ENCODE measurements at places on chromosomes 5 and 9.

GRCh38 chr9:120891884-120892747 lies 15.1 kb upstream of the PHF19 start:
- peak; percentile 32 for DNase-seq

DNA sequence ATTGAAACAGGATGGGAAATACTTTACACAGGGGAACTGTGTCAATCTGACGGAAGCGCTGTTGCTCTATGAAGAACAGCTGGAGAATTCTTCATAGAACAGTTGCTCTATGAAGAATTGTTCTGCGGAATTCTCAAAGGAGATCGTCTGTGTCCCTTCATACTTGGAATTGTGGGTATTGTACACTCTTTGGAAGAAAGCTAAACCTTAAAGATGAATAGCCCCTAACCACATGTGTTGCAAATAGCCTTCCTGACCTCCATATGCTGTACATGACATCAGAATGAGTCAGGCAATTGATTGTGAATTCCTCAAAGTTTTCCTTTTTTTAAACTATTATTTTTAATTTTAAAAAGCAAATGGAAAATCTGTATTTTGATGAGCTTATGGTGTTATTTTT lies 15.6 kb downstream of the NIM1K start:
- no peak for DNase-seq

- no peak for DNase-seq
Observed at GRCh38 chr5:82806513-82806912, 270.7 kb downstream of the TMEM167A start.

- no peak for DNase-seq
Observed at GRCh38 chr5:138029501-138029900, 3.4 kb downstream of the FAM13B start.

- DNase-seq, result no peak
Observed at GRCh38 chr5:9239071-9239470, 306.8 kb downstream of the SEMA5A start.

GRCh38 chr9:79809316-79809876 lies 237.6 kb downstream of the TLE4 start:
- no peak for DNase-seq

GRCh38 chr9:120396418-120396817 lies 183.5 kb downstream of the CDK5RAP2 start:
- no peak for DNase-seq

DNA sequence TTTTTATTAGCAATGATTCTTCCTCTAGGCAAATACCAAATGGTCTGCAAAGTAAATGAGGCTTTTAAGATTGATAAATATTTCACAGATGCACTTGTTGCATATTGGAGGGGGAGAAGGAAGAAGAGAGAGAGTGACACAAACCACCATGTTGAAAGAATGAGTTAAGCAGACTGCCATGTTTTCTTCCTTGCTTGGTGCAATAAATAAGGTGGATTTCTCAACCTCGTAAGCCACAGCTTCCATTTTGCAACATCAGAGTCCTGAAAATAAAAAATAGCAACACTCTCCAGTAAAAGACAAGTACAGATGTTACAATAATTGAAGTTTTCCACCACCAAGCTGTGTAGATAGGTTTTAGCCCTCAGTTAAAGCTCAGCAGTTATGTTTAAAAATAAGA lies 202.9 kb downstream of the SGCD start:
- DNase-seq, result no peak

- no peak for DNase-seq
Observed at GRCh38 chr9:124368692-124369091, 46.5 kb downstream of the PSMB7 start.

- DNase-seq, result no peak
Observed at GRCh38 chr5:95219411-95219810, 65.5 kb downstream of the MCTP1 start.

DNA sequence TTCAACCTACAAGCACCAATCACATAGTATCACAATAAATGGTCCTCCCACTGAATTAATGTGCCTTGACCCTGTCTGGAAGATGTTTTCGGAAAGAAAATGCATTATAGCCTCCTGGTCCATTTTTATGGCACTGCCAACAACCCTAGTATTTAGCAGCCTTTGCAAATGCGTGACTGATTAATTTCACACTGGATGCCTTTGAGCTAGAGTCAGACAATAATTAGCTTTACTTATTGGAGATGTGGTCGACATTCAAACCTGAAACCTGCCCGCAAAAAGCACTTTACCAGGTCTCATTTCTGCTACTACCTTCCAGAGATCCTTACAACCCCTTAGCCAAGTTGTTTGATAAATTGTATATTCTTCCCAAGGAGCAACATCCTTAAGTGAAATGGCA lies 119.3 kb upstream of the DPYSL3 start:
- DNase-seq, result no peak

DNA sequence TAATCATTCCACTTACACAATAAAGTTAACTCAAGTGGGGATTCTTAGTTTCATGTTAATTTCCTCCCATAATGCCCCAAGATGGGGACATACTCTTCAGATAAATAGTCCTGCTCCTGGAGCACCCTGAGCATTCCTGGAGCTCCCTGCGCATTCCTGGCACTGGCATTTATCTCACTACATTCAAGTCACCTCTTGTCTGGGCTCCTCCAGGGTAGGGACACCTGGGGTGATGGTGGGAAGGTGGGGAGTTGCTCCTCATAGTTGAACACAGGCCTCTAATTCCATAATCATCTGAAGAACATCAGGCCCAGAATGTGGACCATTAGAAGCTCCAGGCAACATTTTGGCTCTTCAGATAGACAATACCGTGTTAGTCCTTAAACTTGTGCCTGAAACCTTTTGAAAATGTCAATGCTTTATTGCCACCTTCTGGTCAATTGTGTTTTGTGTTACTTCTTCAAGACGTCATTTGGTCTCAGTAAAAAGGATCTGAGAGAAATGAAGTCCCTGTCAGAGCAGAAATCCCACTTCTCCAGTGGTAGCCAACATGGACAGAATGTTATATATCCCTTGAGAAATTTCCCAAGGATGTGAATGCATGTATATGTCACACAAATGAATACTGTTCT lies 14.2 kb upstream of the AGGF1 start:
- DNase-seq, result peak; percentile 50

- no peak for DNase-seq
Observed at GRCh38 chr5:166436872-166437271, 1854.6 kb upstream of the WWC1 start.

DNA sequence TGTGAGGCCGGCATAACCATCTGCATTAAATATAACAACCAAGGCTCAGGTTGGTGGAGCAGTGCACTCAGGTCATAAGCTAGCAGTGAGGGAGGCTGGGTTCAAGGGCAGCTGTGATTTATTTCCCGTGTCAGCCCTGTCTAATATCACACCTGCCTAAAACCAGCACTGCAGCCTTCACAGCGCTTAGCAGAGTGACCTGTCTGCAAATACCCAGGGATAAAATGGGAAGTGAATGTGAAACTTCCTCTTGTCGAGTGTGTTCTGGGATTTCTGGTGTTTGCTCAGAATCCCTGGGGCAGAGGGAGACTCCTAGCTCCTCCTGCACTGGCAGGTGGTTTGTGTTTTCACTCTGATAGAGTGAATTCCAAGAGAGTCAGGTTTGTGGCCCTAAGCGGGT lies 57.5 kb downstream of the ZNF510 start:
- no peak for DNase-seq

GRCh38 chr5:14270209-14270702 lies 127.1 kb downstream of the TRIO start:
- peak; percentile 88 for DNase-seq

GRCh38 chr9:124257070-124257843 lies 492 bp upstream of the NEK6 start:
- peak; percentile 66 for DNase-seq

DNA sequence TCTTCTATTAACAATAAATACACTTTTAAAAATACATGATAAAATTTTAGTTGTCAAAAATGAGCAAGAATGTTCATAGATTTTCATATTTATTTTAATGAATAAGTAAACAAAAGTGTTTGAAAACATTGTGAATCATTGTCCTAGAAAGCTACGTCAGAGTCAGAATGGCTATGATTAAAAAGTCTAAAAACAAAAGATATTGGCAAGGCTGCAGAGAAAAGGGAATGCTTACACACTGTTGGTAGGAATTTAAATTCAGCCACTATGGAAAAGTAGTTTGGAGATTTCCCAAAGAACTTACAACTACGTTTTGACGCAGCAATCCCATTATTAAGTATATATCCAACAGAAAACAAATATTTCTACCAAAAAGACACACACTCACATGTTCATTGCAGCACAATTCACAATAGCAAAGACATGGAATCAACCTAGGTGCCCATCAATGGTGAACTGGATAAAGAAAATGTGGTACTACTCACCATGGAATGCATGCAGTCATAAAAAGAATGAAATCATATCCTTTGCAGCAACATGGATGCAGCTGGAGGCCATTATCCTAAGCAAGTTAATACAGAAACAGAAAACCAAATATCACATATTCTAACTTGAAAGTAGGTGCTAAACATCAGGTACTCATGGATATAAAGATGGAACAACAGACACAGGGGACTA lies 49.2 kb upstream of the FBXL17 start:
- no peak for DNase-seq

DNA sequence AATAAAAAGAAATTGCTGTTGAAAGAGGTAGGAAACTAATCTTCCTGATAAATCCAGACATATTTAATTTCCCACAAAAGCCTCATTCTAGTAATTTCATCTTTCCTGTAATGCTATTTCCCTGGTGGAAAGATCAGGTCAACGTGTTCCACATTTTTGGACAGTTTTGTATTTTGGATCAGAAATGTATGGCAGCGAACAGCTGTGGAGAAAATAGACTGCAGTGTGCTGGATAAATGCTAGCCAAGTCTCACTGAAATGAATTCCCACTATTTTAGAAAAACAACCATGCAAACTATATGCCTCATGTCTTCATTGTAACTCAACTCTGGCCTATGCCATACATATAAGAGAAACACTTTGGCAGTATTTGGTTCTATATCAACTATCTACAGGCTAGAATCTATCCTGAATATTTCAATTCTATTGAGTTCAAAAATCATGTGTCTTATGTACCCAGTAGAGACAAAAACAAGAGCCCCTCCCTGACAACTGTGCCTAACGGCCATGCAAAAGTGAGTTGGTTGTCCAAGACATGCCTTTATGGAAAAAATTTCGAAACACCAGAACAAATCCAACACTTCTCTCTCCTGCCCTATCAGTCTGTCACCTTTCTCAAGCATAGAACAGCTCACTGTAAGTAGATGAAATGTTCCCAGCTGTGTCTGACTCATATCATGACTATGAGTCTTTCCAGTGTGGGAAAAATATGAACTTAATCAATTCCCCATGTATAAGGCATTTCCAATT lies 191.3 kb upstream of the NREP start:
- peak; percentile 17 for DNase-seq

DNA sequence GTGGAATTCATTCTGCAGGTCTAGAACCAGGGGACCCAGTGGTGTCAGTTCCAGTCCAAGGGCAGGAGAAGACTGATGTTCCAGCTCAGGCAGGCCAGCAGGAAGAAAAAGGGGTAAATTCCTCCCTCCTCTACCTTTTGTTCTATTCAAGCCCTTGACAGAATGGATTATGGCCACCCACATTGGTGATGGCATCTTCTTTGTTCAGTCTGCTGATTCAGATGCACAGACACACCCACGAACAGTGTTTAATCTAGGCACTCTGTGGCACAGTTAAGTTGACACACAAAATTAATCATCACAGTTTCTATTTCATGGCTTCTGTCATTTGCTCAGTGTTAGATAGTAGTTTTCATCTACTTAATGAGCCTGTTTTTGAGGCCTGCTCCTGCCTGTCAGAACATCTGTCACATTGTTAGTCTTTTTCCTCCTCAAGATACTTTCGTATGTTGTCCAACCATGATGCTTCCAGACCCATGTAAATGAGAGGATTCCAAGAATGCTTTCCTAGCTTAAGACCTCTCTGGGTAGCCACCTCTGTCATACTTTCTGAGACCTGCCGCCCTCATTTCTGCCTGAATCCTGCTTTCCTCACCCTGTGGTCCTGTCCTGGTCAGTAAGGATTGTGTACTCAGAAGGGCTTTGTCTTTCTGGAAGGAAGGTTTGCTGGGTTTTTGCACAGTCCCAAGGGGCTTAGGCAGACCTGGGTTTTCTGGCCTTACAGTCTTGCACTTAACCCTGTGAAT lies 72.5 kb downstream of the SPIN1 start:
- DNase-seq, result peak; percentile 82

GRCh38 chr5:143337946-143338345 lies 65.5 kb downstream of the NR3C1 start:
- DNase-seq, result no peak

GRCh38 chr5:75435096-75435495 lies 76.3 kb downstream of the CERT1 start:
- no peak for DNase-seq

DNA sequence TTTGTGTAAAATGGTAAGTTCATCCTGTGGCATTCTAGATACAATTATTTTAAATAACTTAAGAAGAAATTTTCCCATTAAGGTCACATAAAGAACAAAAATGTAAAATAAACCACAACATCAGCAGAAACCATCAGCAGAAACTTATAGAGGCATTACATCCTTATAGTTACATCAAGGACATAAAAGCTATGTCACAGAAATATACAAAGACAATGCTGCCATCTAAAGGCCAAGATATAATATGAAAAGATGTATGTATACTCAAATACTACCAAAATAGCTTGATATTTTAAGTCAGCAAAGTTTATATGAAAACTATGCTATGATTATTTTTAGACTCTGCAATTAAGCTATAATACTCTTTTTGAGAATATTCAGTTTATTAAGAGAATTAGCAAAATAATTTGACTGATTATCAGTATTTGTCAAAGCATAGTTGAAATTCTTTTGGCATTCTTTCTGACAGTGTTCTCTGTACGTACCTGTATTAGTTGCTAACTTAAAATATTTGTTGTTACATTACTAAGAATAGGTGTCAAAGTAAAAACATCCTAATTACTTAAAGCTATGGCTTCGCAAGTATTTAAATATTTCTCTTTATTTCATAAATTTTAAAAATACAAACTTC lies 36.2 kb downstream of the FBXL17 start:
- DNase-seq, result peak; percentile 75

DNA sequence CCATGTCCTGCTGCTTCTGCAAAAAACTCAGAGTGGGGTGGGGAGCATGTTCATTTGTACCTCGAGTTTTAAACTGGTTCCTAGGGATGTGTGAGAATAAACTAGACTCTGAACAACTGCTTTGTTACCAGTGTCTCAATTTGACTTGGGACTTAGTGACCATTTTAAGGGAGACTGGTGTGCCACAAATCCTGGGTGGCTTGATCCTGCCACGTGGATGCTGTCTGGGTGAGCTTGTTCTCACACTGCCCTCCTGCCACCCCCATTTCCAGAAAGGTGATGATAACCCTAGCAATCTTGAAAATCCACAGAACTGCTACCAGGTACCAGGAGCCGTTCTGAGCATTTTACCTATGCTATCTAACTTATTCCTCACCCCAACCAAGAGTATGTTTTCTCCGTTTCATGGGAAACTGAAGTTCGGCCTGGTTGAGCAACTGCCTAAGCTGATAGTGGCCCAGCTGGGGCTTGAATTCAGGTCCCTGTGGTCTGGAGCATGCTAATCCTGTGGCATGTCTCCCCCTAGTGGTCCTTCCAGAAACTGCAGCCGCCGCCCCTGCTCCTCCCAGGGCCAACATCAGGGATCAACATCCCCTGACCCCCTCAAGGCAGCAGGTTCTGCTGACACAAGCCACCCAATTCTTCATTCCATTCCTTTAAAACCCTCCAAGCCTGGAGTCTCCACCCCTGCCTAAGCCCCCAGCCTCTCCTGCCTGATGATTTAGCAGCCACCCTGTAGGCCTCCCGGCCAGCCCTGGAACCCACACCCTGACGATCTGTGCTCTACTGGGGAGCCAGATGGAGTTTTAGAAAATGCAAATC lies 2.8 kb downstream of the IL3 start:
- peak; percentile 82 for DNase-seq

GRCh38 chr5:77629509-77630113 lies 8.9 kb downstream of the OTP start:
- DNase-seq, result peak; percentile 68

GRCh38 chr9:112158656-112159367 lies 16.3 kb downstream of the SUSD1 start:
- DNase-seq, result no peak
